ENCODE measurements at places on chromosomes 7 and 10.

GRCh38 chr10:12774204-12774894 is 227.2 kb downstream of the CCDC3 start:
- DNase-seq: no peak

DNA sequence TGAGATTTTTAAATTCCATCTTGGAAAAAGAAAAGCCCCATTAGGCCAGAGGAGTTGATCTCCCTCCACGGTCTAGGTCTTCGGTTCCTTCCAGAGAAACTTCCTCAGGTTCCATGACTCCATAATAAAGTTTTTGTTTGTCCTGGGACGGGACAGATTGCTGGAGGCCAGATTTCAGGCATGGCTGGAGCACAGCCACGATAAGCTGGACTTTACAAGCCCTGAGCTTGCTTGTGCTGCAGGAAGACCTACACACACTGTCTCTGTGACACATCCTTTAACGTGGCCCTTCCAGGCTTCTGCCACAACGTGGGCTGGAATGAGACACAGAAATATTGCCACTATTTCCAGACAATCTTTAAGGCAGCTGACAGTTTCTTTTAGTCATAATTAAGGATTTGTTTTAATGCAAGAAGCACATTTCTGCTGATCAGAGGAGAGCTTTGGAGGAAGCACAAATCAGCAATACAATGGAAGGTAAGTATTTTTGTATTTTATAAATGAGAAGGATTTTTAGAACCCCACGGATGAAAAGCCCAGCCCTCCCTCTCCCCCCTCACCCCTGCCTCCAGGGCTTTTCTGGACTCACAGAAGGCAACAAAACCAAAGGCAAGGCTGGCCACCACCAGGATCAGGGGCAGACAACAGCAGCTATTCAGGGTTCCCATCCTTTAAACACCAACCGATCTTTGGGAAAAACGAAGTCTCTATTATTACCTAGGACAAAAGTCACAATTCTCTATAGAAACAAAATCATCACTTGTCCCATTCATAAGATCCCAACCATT is 6.5 kb downstream of the CTBP2 start:
- DNase-seq: no peak

GRCh38 chr7:108158776-108159175 is 28.6 kb upstream of the LAMB4 start:
- no peak for DNase-seq

GRCh38 chr10:50387007-50387731 is 135.9 kb upstream of the ASAH2 start:
- DNase-seq: no peak

- peak; percentile 31 for DNase-seq
These were observed 1.1 kb downstream of the TTYH3 start for GRCh38 chr7:2632733-2633537.
